Activated CD4-positive, alpha-beta T cell treated with anti-CD3 and anti-CD28 coated beads for 4 hours (primary cell): ENCODE measurements at places on chromosomes 1 and 21.

DNA sequence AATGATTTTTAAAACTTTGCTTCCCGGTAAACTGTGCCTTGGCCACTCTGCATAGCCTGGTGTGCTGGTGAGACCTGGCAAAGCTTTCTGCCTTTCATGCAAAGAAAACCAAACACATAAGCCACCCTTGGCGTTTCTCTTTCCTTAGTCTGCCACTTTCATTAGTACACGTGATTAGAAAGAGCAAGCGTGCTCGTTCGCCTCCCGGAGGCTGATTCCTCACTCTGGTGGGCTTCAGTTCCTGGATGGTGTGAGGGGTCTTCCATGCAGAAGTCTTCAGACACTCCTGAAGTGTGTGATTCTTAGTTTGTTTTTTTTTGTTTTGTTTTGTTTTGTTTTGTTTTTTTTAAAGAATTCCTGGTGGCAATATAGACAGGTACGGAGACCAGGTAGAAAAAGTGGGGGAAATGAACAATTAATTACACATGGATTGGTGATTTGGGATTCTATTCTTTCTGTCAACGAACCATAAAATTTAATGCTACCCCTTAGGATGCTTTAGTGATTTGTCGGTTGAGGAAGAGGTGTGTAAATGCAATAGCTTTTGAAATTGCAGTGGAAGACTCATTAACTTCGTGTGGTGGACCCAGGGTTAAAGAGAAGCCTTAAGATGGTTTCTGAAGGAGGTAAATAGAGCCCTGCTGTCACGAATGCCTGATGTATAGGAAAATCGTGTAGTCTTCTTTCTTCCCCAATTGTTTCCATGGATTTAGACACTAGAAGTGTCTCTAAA, 2.1 kb downstream of the GALNT2 start:
- DNase-seq, result no peak

DNA sequence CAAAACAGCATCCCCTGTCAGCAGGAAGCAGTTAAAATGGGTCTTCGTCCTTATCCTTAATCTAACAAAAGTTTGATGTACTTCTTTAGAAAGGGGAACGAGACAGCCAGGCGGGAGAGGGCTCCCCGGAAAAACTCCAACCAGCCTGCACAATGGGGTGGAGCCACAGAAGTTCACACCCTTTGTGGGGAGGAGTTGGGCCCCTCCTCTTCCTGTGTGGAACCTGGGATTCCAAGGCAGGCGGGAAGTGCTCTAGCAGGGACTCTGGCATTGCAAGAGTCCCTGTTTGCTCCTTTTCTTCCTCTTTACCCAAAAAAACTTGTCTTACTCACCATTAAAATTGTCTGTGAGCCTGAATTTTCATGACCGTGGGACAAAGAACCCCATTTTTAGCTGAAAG, 47.7 kb downstream of the FCRL5 start:
- no peak for DNase-seq

DNA sequence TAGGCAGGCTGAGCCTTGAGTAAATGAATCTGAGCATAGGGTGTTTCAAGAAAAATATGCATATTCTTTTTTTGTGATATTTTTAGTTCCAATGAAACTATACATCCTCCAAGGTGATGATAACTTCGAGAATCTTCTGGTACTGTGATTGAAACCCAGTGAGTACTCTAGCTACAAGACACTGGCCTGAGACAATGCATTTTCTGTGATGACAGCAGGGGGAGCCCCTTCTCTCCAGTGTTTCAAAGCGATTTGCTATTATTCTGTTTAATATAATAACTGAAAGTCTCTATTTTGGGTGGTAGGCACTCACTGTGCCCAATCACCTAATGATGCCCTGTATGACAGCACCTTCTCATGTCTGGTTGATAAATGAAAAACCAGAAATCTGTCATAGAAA, 12.1 kb downstream of the IRF2BP2 start:
- DNase-seq, result peak; percentile 64

- DNase-seq, result no peak
These were observed 30.5 kb upstream of the FASLG start for GRCh38 chr1:172628401-172628800.

DNA sequence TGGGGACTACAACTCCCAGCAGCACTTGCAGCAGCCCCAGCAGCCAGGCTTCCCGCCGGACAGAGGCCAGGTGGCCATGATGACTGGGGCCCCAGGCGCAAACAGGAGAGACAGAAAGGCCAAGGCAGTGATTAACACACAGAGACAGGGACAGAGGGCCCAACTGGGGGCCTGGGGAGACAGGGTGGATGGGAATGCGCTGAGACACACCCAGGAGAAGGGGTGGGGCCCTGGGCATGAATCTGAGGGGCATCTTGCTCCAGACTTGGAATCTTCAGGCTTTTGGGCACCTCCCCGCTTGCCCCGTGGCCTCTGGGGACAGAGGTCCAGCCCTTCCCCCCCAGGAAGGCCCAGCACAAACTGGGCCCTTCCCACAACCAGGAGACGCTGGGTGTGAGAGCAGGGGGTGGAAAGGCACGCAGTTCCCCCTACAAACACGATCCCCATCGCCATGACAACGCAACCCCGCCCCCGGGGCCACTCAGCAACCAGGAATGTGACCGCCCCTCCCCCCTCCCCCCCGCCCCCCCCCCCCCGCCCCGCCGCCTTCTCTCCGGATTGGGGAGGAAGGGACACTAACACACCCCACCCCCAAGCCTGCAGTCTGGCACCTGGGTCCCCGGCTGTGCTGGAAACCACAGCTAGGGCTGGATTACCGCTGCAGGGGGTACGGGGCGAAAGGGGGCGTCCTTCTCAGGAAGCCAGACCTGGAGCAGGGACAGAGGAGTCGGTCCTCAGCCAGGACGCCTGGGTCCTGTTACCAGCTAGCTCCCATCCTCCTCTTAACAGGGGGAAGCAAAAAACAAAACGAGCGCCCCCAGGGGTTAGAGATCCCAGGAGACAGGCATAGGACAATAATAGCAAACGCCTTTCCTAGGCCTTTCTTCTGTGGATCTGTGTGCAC, 4.5 kb downstream of the HDGF start:
- peak; percentile 43 for DNase-seq

DNA sequence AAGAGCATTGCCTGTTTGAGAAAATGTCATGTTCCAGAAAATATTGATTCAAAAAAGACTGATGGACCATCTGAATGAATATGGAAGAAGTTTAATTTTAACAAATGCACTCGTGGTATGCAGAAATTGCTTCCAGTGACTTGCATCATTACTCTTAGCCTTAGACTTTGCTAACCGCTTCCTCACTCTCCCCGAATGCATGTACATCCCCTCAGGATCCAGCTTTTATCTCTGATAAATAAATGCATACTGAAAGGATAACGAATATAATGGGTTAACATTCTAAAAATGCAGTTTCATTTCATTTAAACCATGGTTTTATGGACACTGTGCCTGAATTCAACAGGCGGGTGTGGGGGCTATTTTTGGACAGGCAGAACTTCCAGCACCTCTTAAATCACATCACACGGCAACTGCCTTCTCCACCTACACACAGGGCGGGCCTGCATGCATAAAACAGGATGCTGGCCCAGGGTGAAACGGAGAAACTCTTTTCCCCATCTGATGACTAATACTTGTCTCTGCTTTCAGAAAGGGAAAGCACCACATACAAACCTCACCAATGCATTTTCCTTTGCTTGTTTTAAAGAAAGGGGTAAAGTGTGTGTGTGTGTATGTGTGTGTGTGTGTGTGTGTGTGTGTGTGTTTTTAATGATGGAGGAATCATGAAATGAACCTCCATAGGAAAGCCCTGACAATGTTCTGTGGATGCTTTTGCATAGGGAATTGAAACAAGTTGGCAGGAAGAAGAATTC, 48.7 kb downstream of the SPAG17 start:
- DNase-seq, result no peak

- no peak for DNase-seq
These were observed 47.0 kb upstream of the PTCH2 start for GRCh38 chr1:44890007-44890406.

DNA sequence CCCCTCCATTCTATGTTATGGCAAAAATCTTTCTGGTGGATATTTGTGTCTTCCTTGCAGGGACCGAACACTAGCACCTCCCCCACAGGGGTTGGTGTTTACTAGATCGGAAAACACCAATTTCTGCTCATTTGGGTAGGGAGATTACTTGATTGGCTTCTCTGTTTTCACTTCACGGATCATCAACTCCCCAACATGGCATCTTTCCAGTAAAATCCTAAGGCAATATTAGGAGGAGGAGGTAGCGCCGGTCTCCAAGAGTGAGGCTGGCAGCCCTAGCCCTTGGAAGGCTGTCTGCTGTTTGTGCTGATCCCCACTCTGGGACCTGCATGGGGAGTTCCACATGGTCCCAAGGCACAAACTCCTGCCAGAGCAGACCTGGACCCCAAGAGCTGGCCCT, 12.2 kb downstream of the VASH2 start:
- DNase-seq, result no peak

- peak; percentile 36 for DNase-seq
These were observed 577 bp downstream of the IKBKE start for GRCh38 chr1:206470692-206471414.

GRCh38 chr1:9184749-9185148, 49.8 kb upstream of the H6PD start:
- no peak for DNase-seq

GRCh38 chr1:52786148-52786547, 56.4 kb upstream of the ZYG11A start:
- DNase-seq, result no peak

- DNase-seq, result no peak
These were observed 147.3 kb downstream of the CD247 start for GRCh38 chr1:167371030-167371429.

GRCh38 chr1:64453688-64454087, 16.2 kb upstream of the CACHD1 start:
- DNase-seq, result no peak

- DNase-seq, result no peak
These were observed 1.7 kb upstream of the COL18A1 start for GRCh38 chr21:45403133-45403824.

DNA sequence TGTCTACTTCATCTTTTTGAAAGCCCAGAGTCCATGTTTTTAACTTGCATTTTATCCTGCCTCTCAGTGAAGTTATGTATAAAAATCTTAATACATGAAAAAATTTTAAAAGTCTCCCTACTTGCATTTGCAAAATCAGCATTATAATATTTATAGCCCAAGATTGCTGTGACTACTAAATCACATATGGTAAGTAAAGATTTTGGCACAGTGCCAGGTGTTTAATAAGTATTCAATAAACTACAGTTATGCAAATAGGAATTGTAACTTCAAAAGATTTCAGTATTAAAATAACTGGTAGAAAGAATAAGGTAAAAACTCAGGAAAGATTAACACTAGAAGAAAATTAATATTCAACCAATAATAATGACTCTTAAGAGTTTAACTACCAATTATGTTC, 641.7 kb downstream of the LRRIQ3 start:
- no peak for DNase-seq

GRCh38 chr1:9690440-9691107, 39.0 kb downstream of the PIK3CD start:
- DNase-seq, result no peak

DNA sequence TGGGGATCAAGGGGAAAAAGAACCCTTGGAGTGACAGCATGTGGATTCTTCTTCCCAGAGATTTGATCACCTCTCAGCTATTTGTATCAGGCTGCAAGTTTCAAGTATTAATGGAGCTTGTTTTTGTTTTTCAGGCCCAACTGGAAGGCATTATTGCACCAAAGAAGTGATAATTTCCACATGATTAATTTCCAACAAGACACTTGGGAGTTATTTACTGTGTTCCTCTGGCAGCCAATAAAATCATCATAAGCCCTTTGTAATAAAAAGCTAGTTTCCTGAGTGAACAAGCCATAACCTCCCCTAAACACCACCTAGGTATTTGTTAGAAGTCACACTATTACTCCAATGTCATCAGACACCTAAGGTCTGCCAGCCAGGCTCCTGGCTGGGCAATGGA, 8.2 kb downstream of the DNALI1 start:
- no peak for DNase-seq

GRCh38 chr21:24208562-24209260, 1398.6 kb downstream of the MRPL39 start:
- no peak for DNase-seq

DNA sequence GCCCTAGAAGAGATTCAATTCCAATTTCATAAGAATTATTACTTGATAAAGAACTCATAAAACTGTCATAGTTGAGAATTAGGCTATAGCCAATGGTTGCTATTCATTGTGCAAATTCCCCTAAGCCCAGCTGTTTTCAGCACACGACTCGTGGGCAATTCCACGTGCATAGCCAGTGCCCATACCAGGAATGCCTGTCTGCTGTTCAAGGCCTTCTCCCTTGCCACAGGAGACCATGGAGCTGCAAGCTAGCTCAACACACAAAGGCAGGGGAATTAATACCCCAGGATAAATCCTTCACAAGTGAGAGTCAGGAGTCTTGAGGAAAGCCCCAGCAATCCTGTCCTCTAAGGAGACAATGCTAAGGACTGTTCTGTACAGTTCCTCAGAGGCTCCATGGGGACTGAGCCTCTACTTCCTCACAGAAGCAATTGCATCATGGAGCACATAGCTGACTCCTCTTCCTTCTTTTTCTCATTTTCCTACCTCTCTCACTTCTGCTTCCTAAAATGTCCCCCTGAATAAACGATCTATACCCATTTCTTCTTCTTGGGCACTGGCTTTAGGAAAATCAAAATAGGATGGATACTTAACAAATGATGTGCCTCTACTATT, 19.1 kb upstream of the CHRM3 start:
- no peak for DNase-seq

DNA sequence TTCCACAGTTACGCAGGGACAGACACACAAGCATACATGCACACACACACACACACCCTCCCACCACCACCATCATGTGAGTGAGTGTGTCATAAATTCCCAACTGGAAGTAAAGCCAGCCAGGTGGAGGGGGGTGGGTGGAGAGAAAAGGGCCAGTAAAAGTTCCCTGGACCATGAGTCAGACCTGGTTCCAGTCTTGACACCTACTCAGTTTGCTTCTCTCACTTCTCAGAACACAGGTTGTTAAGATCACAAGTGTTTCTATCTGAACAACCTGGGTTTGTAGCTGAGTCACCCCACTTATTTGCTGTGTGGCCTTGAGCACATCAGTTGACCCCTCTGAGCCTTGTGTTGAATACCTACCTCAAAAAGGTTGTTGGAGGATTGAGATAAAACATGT, 9.6 kb downstream of the EPHA10 start:
- DNase-seq, result no peak

GRCh38 chr1:156895927-156896326, 2.4 kb downstream of the PEAR1 start:
- no peak for DNase-seq

GRCh38 chr1:110687250-110687649, 12.5 kb upstream of the KCNA3 start:
- no peak for DNase-seq

DNA sequence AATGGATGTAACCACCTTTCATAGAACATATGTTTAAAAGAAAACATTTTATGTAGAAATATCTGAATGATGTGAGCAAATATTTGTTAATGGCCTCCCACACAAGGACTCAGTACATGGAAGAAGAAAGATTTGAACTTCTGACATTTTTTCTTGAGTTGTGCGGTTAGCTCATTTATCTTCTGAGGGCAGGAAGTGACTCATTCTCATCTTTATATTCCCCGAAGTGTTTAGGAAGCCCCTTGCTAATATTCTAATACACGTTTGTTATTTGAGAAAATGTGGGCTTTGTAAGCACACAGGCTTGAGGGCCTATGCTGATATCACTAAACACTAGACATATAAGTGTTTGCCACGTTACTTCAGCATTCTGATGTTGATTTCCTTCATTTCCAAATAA, 392.5 kb upstream of the PTBP2 start:
- no peak for DNase-seq

- DNase-seq, result no peak
These were observed 151.2 kb downstream of the MATN1 start for GRCh38 chr1:30572192-30572591.
